ENCODE measurements at places on chromosomes 7 and 10.

DNA sequence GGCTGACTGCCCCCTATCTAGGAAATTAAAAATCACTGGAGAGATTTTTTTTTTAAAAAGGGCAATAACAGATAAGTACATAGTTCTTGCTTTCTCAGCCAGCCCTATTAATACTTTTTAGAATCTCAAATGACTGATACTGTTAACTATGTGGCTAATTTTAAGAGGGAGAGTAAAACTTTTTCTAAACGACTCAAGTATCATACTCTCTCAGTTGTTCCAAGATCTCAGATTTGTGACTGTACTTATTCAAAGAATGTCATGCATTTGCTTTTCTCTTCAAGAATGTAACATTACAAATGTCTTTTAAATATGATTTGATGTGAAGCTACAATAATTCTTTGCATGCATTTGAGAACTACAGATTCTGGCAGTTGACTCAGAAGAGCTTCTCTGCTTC lies 55.4 kb upstream of the RAB11FIP2 start:
- no peak for DNase-seq

GRCh38 chr7:9280088-9280487 lies 846.7 kb downstream of the NXPH1 start:
- DNase-seq = no peak

DNA sequence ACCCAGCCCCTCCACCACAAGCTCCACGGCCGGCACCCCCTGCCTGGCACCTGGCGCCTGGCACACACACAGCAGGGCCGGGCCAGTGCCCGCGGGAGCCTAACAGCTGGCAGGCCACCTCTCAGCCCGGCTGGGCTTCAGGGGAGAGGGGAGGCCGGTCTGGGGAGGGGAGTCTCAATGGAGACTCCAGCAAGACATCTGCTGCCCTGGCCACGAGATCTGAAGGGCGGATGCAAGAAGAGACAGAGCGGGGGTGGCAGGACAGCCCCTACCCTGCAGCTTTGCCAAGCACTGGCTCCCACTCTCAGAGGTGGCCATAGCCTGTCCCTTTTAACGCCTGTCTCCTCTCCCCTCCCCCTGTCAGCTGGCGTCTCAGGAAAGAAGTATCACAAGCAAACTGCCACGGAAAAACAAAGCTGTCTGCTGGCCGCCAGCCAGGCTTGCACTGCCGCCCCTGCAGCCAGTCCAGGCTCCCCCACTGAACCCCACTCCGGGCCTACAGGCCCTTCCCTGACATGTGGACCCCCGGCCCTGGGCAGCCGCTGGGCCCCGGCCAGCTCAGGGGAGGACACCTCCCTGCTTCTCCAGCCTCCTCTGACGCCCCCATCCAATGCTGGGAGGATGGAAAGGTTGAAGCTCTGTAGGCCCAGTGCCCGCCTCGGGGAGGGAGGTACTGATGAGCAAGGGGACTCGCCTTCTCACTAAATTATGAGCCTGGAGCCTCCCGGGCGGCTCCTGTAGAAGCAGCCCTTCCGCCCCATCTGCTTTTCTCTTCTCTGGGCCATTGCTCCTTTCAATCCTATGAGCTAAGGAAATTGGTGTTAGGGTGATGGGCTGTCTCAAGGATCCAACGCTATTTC lies 178.4 kb downstream of the ARHGAP12 start:
- peak; percentile 54 for DNase-seq

DNA sequence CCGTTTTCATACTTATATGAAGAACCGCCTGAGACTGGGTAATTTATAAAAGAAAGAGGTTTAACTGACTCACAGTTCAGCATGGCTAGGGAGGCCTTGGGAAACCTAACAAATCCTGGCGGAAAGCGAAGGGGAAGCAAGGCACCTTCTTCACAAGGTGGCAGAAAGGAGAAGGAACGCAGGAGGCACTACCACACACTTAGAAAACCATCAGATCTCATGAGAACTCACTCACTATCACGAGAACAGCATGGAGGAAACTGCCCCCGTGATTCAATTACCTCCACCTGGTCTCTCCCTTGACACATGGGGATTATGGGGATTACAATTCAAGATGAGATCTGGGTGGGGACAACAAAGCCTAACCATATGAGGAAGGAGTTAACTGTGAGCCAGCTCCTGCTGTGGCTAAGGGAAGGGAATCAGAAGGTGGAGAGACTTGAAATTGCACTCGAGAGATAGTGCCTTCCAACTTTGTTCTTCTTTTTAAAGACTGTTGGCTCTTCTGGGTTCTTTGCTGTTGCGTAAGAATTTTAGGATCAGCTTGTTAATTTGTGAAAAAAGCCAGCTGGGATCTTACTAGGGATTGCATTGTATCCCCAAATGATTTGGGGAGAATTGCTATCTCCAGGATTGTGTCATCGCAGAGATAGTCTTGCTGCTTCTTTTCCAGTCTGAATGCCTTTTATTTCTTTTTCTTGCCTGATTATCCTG lies 21.0 kb downstream of the OPTN start:
- DNase-seq = no peak

DNA sequence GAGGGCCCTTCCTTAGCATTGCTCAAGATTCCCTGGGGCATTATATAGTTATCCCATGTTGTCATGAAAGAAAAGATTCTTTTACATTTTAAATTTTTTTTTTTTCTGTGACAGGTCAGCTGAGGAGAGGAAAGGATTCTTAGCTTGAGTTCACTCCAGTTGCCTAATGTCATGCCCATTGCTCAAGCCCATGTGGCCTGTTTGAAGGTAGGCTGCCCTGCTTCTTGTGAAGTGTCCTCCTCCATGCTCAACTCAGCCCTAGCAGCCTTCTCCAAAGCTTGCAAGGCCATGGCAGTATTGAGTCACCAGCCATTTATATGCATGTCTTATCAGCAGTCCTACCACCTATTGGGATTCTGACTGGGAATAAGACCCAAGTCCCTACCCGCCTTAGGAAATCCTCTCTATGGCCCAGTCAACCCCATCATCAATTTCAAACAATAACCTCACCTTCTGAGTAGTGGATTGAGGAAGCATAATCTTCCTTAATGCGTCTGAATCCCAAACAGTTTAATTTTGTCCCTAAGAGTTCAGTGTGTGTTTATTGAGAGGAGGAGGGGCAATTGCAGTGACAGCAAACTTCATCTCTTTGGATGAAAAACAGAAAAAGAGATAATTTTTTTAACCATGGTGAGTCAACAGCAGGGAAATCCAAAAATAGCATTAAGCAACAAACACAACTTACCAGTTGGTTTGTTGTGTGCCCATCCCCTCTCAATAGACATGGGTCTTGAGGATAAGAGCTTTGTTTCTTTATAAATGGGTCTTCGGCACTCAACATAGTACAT lies 38.6 kb upstream of the WASL start:
- peak; percentile 15 for DNase-seq
